ENCODE measurements at places on chromosomes 3 and 15.
A peak's percentile ranks its signal among the peaks of the same experiment; 100 is the strongest.

DNA sequence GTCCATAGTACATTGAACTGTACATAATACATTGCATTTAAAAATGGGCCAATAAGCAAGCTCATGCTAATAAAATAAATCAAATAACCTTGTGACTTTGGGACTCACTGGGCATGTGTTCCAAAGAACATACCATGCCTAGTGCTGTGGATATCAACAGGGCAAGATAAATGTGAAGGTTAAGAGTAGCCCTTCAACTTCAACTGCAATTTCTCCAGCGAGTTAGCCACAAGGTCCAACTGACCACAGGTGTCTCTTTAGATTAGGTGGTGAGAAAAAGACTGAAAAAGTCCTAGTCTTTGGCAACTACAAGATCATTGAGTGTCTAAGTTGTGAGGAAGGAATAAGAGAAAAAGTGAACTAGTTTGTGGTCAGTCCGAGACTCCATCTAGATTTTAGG, 78.3 kb upstream of the ATP11B start:
- DNase-seq: no peak

- DNase-seq: no peak
Observed at GRCh38 chr3:37810848-37811247, 50.8 kb upstream of the CTDSPL start.

DNA sequence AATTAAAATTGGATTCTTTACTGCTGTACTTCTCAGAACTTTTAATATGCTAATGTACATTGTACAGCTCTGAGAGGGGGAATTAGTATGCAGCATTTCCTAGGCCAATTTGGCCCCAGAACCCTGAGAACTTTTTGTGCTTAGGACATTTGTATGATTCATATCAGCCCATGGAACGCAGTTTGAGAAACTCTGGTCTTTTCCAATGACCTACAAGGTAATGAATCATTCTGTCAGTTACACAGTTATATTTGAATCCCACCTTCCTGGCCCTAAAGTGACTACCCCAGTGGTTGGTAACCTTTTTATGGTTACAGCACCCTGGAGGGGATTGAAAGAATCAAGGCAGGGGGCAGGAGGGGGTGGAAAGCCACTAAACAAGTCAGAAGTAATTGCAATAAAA, 25.6 kb upstream of the KBTBD12 start:
- no peak for DNase-seq

GRCh38 chr15:78437107-78437761, 782 bp upstream of the IREB2 start:
- no peak for DNase-seq

- no peak for DNase-seq
Observed at GRCh38 chr3:64399205-64399800, 174.0 kb upstream of the PRICKLE2 start.

DNA sequence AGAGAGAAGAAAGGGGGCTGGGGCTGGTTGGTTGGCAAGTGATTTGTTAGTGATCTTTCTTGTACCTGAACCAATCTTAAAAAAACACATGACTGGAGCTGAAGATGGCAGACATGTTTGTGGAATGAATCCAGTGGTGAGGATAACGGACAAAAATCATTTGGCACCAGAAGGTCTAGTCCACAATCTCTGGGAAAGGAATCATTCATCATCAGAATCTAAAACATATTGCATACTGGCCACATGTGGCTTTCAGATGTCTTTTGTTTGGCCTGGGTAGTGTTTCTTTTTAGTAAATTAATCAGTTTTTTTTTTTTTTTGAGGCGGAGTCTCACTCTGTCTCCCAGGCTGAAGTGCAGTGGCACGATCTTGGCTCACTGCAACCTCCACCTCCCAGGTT, 5.0 kb downstream of the NEK11 start:
- no peak for DNase-seq

DNA sequence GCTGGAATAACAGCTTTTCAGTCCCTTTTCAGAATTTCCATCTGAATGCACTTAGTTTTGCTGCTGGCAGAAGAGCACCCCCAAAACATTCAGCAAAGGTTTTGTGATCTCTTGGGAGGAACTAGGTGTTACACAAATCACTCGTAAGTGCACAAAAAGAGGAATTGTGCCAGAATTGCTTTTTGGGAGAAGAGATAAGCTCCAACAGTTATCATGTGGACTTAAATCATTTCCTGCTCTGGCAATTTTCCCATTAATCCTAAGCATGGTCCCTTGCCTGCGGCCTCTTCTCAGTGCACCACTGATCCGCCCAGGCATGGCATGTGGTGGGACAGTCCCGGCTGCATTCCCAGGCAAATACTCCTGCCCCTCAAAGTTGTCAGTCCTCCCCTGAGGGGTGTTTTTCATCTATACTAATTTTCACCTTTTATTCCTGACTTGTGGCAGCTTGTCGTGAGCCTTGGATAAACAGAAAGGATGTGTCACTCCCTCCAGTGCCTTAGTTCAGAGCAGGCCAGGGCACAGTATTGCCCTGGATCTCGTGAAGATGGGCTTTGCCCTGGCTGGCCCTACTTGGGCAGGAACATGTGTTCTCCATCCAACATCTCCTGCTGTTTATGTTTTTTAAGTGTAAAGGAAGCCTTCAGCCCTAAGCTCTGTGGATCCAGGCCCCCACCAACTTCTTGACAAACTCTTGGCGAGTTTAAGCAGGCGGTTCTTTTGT, 44.6 kb upstream of the VILL start:
- no peak for DNase-seq

DNA sequence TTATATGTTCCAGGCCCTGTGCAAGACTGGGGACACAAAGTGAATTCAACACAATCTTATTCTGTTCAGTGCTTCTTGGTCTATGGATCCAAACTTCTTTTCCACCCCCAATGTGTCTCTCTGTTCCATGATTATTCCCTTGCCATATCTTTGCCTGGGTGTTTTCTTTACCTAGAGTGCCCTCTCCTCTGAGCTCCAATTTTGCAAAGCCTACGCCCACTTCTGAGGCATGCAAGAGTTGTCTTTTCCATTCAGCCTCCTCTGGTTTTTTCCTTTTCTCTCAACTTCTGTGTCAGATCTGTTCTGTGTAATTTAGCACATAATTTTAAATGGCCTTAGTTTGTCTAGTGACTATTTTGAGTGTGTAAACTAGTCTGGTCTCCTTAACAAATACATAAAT, 72.8 kb upstream of the PLCL2 start:
- no peak for DNase-seq

DNA sequence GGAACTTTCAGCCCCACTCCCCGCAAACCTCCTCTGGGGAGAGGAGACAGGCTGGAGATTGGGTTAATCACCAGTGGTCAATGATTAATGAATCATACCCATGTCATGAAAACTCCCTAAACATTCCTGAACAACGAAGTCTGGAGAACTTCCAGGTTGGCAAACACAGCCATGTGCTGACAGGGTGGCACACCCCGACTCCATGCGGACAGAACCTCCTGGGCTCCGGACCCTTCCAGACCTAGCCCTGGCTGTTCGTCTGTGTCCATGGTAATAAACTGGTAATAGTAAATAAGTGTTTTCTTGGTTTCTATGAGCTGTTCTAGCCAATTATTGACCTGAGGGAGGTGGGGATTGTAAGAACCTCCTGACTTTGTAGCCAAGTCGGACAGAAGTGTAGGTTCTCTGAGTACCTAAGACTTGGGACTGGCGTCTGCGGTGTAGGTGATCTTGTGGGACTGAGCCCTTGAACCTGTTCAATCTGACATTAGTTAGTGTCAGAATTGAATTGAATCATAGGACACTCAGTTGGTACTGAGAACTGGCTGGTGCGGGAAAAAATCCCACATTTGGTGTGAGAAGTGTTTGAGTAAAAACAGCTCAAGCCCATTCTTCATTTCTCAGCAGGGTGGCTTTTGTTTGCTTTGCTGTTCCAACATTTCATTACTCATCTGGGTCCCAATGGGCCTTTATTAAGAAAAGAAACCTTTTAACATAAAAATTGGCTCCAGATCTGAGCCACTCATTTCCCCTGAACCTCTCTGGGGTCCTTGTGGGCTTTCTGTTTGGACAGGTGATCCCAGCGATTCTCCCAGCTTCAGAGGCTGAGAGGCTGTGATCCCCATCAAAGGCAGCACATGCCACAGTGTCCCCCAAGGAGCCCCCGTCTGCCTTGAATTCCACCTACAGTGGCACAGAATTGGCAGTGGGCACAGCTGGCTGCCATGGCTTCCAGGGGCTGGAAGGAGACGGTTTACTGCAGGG, 151.0 kb downstream of the TJP1 start:
- no peak for DNase-seq

DNA sequence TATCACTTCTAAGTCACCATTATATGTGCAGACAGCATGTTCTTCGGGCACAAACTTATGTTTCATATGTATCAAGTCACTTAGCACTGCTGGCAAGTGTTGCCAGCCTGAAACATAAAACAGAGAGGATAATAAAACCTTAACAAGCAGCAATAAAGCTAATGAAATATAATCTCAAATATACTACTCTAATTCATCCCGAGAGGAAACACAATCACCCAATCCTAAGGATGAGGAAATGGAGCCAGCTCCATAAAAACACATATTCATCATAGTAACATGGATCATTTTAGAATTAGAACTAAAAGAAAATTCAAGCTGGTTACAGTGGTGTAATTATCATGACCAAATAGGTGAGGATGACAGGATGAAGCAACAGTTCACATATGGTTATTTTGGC, 1072.7 kb downstream of the EPHA3 start:
- DNase-seq: no peak

GRCh38 chr3:114619771-114620170, 325.9 kb downstream of the TIGIT start:
- no peak for DNase-seq

DNA sequence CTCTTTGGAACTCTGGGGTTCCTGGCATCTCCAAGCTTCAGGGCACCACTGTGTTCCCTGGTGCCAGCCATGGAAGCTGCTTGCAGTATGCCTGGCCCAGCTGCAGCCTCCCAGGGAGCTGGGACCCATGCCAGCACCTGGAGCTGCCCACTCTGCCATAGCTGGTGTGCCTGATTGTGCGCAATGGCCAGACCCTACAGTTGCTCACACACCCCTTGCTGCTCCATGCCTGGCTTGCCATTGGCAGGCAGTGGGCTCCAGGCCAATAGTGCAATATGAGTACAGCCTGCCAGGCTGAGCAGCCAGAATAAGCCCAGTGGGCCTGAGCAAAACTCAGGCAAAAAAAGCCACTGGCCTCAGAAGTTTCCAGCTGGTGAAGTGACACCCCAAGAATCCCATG, 43.8 kb upstream of the LRRFIP2 start:
- DNase-seq: no peak

- no peak for DNase-seq
Observed at GRCh38 chr3:46733026-46733800, 15.5 kb upstream of the PRSS50 start.

DNA sequence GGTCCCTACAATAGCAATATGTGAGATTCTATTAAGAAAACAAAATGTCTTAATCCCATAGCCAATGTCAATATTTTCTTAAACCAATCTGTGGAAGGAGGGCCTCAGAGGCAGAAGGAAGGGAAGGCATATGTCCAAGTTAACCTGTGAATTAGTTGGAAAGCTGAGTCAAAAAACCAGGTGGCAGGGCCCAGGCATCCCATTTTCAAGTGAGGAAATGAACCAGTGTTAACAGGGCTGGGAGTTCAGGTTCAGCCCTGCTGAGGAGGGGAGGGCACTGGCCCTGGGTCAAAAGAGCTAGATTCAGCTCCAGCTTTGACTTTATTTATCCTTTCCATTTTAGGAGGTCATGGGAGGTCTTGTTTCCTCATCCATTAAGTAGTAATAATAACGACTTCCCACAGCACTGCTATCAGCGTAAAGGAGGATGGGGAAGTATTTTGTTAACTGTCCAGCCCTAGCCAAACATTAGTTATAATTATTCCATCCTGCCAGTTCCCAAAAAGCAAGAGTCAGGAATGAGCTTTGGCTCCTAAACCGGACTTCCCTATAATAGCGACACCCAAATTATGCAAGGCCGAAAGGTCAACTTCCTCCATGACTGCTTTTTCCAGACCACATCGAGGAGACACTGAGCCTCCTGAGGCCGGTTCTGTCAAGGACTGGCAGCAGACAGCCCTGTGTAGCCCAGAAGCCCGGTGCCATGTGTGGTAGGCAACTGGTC, 3.2 kb downstream of the MASP1 start:
- no peak for DNase-seq

DNA sequence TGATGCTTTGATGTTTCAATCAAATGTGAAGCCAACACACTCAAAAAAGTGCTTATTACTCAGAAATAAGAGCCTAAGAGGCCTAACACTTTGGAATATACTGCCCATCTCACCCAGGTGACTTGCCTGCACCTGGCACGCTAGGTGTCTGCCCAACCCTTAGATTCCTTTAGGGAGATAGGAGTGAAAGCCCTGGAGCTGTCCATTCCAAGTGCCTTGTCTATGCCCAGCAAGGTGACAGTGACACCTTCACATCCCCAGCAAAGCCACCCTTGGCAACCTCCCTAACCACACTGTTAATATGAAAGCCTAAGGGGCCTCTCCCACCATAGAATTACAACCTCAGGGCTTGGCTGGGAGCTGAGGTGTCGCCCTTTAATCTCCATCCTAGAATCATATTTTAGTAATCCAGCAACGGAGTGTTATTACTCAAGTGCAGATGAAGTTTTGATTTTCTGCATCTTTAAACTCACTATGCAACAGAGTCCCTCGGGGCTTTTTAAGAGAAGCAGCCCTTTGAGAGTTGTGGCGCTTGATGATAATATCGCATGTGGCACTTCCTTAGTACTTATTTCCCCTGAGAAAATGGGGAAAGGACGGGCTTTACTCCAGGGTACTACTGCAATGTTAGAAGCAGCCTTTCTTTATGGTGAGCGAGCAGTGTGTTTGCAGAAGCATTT, 24.8 kb downstream of the ATP10A start:
- no peak for DNase-seq

GRCh38 chr15:43106486-43106829, 620 bp upstream of the UBR1 start:
- no peak for DNase-seq

DNA sequence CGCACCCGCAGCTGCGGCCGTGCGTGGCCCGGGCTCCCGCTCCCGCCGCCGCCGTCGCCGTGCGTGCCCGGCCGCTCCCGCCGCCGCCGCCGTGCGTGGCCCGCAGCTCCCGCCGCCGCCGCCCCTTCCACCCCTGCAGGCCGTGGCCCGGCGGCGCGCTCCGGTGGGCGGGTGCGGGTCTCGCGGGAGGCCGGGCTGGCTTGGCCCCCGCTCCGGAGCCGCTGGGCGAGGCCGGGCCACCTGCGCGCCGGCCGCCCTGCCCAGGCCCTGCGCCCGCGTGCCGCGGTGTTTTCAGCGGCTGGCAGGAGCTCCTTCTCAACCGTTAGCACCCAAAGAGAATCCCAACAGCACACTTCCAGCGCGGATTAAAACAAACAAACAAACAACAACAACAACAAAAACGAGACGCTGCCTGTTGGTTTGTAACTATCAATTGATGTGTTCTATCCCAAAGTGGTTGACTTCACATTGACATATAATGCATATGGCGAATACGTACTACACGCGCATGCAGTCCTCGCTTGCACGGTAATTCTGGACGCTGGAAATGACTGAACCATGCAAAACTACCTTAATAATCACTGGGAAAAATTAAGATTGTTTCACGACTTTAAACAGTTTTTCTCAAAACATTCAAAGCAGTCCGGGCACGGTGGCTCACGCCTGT, 113.7 kb upstream of the GOLGA8J start:
- DNase-seq: no peak

DNA sequence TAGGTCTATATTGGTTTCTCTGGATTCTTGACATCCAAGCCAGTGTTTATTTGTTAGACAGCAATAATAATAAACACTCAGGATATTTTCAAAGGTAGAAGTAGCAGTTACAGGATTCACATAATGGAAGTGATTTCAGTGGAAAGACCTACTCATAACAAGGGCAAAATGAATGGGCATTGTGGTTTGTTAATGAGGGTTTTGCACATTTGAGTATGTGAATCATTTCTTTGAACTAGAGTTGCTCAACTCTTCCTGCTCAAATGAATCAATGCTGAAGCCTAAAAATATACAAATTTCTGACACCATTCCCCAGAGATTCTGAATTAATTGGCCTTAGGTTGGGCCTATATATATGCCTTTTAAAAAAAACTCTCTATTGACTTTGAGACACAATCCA, 4.1 kb upstream of the COL6A5 start:
- DNase-seq: peak; percentile 6

All from NCI-H2107 (cell line).